ENCODE measurements at places on chromosomes 7 and 10.

DNA sequence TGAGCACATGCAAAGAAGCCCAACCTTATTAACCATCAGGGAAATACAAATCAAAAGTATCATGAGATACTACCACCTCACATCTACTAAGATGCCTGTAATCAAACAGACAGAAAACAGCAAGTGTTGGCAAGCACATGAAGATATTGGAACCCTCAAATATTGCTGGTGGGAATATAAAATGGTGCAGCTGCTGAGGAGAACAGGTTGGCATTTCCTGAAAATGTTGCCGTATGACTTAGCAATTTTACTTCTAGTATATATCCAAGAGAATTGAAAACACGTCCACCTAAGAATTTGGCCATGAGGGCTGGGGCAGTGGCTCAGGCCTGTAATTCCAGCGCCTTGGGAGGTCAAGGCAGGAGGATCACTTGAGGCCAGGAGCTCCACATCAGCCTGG lies 39.4 kb upstream of the TNRC18 start:
- no peak for DNase-seq

- no peak for DNase-seq
Measured at GRCh38 chr10:107280293-107280692, 115.8 kb upstream of the SORCS1 start.

GRCh38 chr7:18541181-18541870 lies 45.8 kb downstream of the HDAC9 start:
- peak; percentile 66 for DNase-seq

- DNase-seq, result no peak
Measured at GRCh38 chr7:157679607-157680006, 342.8 kb downstream of the DNAJB6 start.

DNA sequence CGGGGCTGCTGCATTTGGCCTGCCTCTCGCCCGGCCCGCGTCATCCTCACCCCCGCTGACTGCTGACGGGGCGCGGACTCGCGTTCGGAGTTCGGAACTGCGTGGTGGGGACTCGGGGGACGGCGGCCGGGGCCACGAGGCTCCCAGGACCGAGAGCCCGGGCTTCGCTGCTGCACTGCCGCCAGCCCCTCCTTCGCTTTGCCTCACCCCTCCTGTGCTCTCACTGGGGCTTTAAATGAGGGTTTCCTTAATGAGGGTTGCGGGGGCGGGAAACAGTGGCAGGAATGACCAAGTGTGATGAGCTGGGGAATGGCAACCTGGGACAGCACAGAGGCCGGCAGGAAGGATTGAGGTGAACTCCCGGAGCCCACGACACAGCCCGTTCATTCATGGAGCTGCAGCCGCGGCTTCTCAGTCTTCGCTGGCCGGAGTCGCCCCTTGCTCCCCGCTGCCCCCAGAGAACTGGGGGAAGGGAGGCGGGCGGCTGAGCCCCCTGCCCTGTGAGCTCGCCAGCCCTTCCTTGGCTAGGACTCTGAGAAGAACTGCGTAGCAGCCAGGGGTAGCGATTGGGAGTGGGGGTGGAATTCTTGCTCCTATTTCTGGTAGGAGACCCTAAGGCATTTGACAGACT lies 1.5 kb upstream of the LRRC4 start:
- no peak for DNase-seq

DNA sequence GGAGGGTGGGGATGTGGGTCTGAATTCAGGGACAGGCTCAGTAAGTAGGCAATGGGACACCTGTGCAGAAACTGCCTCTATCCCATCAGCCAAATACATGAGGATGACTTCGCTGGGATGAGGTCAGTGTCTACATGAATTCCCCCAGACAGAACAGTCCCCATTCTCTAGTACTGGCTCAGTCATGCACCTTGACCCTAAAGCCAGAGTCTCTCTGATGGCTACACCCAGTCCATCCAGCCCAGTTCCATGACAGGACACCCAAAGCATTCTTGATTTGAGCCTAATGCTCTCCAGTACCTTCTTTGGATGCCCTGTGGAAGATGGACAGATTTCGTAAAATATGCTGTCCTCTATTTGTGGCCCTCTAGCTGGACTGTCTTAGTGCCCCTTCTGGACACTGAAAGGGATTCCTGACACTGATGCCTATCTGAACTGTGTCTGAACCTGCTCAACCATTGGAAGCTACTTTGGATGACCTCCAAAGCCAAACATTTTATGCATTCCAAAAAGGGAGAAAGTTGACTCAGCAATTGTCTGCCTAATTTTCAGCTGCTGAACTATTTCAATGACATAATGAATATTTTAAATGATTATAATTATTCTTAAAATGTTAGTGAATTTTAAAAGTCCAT lies 14.6 kb downstream of the SFRP4 start:
- DNase-seq, result peak; percentile 78

DNA sequence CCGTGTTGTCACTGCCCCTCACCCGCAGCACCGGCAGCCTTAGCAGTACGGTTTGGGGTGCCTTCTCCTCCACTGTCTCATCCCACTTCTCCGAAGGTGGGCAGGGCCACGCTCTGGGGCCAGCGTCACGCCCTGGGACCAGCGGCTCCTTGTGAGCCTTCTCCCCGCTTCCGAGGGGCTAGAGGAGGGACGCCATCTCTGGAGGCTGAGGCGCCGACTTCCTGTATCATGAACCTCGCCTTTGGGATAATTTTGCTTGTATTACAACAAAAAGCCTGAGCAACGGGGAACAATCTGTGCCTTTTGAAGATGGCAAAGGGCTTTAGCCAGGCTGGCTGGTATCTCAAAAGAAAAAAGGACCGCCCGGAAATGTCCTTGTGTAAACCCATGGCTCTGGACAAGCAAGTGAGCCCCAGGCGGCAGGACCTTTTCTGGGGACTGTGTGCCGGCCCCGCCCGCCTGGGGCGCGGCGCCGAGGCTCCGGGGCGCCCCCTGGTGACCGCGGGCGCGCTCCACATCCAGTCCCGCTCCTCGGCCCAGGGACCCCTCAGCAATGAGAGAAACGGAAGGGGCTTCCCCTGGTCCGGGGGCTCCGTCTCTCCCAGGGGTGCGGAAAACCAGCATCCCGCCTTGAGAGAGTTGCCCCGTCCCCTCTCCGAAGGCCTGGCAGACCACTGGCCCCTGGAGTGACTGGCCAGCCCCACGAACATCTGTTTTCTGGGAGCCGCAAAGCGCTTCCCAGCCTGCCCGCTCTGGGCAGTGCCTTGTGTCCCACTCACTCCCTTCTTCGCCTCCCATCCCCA lies 3.8 kb downstream of the DEPP1 start:
- DNase-seq, result peak; percentile 76

- no peak for DNase-seq
Measured at GRCh38 chr7:47217086-47217485, 364.8 kb downstream of the TNS3 start.

DNA sequence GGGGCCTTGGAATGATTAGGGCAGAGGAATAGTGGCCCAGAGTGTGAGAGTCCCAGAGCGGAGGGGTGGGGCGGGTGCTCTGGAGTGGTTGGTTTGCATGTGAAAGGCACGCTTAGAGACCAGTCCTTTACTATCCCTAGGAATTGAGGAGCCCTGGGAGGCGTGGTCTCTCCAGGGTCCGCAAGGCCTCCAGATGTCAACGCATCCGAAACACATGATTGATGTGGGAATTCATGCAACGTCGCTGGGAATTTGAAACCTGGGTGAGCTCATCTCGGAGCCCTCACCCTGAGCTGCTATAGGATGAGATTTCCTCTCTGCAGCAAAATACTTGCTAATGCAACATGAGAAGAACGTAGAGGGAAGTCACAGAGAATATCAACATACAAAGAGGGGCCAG lies 51.2 kb downstream of the NPTX2 start:
- DNase-seq, result no peak

DNA sequence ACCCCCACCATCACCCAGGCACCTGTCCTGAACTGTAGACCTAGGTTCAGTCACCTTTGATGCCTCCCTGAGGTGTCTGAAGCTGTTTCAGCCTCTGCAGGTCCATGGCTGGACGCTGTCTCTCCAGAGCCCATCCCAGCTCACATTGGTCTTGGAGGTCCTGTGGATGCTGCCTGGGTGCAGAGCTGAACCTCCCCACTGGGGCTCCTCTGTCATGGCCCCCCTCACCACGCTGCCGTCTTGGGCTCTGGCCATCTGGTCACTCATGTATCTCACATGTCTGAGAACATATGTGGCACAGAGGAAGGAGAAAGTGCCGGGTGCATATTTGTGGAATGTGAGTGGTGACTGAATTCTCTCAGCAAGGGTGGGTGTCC lies 108.9 kb downstream of the NKX6-2 start:
- no peak for DNase-seq

DNA sequence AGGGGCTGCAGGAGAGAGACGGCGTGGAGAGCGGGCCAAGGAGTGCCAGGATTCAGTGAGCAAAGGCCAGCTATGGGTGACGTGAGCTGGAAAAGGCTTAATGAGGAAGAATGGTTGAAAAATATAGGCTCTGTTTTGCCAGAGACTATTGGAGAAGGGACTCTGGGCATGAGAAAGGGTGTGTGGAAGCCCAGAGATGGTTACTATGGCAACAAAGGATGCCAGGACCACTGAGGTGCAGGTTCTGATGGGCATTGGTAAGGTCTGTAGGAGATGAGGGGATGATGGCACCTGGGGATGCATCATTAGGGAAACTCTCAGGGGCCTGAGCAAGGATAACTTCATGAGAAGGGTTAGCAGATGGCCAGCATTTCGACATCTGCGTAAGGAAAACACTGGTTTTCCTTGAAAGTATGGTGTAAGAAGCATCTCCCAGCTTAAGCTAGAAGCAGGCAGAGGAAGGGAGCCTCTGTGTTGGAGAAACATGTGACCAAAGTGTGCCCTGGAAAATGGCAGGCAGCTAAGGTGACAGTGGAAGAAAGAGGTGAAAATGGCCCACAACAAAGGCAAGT lies 21.6 kb upstream of the FAM180A start:
- DNase-seq, result no peak

- no peak for DNase-seq
Measured at GRCh38 chr10:131090761-131091661, 220.5 kb downstream of the TCERG1L start.

GRCh38 chr10:33334153-33334804 lies at the start of gene NRP1:
TSS of gene NRP1 (minus strand) at chr10:33334667. CDS start at chr10:33334382, 285 bp downstream.
- no peak for DNase-seq

DNA sequence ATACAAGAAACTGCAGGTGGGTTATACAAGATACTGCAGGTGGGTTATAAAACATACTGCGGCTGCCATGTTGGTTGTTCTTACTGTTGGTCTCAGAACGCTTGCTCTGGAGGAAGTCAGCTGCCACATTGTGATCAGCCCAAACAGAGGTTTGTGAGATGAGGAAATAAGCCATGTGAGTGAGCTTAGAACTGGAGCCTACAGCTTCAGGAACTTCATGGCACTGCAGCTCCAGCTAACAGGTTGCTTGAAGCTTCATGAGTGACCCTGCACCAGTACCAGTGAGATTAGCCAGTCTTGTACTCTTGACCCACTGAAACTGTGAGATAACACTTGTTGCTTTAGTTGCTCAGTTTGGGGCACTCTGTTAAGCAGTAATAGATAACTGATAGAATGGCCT lies 74.5 kb upstream of the PRKCQ start:
- DNase-seq, result no peak

DNA sequence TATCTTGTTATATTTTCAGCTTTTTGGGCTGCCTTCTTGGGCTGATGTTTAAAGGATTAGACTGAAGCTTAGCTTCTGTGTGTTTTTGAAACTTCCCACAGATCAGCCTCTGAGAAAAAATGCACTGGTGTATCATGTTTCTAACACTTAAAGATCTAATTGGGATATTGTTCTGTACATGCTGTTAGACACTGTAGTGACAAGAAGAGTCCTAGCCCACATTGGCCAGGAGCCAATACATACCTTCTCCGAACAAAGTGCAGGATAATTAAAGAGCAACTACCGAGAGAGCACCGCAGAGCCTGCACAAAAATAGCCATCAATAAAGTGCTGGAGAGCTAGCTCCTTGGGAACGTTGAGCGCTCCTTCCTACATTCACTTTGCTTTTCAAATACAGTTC lies 289.4 kb upstream of the SP8 start:
- no peak for DNase-seq

DNA sequence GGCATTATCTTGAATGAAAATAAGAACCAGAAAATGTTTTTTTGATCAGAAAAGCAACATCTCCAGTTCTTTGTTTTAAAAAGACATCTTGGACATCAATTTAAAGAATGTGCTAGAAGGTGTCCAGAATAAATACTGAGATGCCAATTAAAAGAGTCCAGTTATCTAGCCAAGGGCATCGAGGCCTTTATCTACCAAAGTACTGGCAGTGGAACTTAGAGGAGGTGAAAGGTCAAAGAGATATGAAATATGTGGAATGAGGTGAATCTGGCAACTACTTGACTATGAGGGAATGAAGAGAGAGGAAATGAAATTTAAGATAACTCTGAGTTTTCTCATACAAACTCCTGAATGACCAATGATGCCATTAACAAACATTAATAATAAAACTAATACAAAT lies 154.3 kb upstream of the GNAI1 start:
- no peak for DNase-seq

GRCh38 chr10:14523286-14523685 lies 192.6 kb upstream of the FRMD4A start:
- no peak for DNase-seq

- no peak for DNase-seq
Measured at GRCh38 chr7:108114117-108114841, 15.9 kb downstream of the LAMB4 start.

- DNase-seq, result no peak
Measured at GRCh38 chr7:117006907-117007684, 53.8 kb downstream of the ST7 start.

DNA sequence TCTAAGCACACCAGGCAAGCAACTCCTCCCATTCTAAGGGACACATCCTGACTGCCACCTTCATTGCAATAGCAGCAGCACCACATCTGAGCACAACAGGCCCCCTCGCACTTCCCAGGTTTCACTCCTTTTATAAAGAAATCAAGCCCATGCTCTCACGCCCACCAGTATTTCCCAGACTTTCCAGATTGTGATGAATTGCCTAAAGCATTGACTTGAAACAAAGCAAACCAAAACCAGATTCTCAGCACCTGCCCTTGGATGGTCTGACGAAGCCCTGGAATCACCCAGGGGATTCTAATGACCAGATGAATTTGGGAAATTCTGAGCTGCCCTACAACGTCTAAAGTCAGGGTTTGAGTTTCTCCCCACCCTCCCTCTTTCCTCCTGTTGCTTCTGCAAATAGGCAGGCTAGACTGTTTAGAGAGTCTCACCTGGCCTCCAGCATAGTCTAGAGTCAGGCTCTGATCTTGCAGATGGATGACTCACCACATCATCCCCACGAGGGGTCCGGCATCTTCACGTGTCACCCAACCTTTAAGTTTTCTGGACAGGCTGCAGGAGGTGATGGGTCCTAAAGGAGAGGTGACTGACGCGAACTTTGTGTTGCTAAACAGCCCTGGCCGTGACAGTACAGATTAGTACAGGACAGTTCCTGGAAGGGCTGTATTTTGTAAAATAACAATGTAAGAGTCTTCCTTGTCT lies 198.0 kb downstream of the SKIDA1 start:
- no peak for DNase-seq

- no peak for DNase-seq
Measured at GRCh38 chr10:81696609-81697388, 178.2 kb upstream of the NRG3 start.

DNA sequence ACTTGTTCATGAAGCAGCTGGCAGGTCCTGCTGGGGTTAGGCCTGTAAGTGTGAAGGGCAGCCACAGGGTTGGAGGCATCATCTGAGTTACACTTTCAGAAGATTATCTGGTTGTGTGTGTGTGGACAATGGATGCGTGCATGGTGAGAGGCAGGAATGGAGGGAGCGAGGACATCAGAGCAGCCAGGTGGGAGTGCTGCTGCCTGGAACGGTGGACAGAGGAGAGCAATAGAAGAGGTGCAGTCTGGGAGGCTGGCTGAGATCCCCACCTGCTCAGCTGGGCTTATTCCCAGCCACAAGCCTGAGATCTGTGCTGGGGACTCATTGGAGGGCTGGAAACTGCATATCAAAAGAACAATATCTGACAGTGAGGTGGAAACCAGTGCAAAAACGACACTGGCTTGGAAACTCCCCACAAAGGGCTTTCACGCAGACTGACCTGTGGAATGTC lies 17.9 kb downstream of the ZNF488 start:
- no peak for DNase-seq

All from RPMI7951 (cell line).